HCT116 (cell line): ENCODE measurements at places on chromosomes 7 and 10. TPM values are rescaled to one million over a fixed set of nuclear protein-coding genes. Genes with fewer than 3 reads are reported as not detected.

DNA sequence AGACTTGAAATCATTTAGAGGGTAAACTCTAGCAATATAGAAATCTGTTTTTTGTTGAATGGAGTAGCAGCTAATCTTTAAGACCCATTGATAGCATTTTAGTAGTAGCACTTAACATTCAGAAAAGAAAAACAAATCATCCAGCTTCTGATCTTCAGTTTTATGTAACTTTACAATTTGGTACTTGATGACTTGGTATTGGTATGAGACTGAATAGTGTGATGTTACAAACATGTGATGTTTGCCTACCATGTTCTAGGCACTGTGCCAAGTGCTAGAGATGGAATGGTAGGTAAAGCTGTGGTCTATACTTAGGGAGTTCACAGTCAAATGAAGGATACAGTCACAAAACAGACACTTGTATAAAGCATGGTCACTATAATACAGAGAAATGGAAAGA, 21.3 kb downstream of the ZEB1 start:
- no peak for DNase-seq

- no peak for DNase-seq
Observed at GRCh38 chr10:71090801-71091200, 121.6 kb upstream of the UNC5B start.

- no peak for DNase-seq
Observed at GRCh38 chr7:20783700-20784387, 2.8 kb downstream of the SP8 start.

DNA sequence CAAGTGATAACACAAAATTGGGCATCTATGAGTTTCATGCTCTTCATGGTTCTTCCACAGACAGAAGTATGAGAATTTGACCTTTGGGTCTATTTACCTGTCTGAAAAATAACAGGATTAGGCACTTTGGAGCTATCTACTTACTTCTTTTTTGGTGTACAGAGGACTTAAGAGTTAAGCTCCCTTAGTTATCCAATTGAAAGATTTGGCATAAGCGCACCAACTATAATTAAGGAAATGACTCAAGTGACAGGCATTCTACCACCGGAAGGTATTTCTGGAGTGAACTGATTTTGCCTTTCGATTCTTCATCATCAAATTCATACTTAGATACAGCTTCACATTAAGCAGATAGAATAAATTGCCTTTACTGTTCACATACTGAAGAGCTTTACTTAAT, 43.9 kb downstream of the IFIT5 start:
- DNase-seq = no peak

GRCh38 chr10:132886211-132887099, 55.9 kb downstream of the CFAP46 start:
- no peak for DNase-seq

DNA sequence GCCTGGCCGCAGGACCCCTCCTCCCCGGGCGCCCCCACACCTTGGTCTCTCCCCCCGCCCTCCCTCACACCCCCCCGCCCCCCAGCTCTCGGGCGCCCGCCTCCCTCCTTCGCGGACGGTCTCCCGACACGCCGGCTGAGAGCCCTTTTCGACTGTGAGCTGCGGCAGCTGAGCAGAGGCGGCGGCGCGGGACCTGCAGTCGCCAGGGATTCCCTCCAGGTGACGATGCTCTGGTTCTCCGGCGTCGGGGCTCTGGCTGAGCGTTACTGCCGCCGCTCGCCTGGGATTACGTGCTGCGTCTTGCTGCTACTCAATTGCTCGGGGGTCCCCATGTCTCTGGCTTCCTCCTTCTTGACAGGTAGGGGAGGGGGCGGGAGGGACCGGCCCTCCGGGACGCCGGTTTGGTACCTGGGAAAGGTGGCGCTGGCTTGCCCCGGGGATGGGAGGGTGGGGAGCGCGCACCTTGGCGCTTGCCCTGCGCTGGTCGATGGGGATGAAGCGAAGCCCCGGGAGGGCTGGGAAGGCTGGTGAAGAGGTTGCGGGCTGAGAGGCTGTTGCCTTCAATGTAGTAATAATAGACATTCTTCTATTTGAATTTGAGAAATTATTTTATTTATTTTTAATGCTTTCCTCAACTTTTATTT, at the start of gene BMPER:
BMPER (plus strand) TSS at position 151 of the 644 bp plus-strand sequence; CDS start at position 226, 75 bp downstream.
- DNase-seq = no peak

GRCh38 chr10:116410351-116410750, 17.3 kb upstream of the PNLIPRP3 start:
- no peak for DNase-seq

DNA sequence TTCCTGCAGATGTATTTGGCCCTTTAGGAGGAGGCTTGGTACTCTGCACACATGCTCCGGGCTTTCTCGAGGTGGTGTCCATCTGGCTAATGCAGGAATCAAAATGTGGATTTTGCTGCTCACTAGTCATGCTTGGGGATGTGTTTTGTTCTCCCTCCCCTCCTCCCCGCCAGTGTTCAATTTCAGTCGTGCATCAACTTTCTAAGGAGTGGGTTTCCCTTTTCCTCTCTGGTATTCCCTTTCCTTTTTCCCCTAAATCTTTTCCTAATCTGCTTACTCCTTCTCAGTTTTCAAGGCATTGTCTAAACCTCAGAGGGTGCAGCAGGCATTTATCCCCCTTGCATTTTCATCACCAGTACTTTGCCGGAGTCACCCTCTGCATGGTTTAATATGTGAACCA, 201.8 kb downstream of the CCDC3 start:
- no peak for DNase-seq

DNA sequence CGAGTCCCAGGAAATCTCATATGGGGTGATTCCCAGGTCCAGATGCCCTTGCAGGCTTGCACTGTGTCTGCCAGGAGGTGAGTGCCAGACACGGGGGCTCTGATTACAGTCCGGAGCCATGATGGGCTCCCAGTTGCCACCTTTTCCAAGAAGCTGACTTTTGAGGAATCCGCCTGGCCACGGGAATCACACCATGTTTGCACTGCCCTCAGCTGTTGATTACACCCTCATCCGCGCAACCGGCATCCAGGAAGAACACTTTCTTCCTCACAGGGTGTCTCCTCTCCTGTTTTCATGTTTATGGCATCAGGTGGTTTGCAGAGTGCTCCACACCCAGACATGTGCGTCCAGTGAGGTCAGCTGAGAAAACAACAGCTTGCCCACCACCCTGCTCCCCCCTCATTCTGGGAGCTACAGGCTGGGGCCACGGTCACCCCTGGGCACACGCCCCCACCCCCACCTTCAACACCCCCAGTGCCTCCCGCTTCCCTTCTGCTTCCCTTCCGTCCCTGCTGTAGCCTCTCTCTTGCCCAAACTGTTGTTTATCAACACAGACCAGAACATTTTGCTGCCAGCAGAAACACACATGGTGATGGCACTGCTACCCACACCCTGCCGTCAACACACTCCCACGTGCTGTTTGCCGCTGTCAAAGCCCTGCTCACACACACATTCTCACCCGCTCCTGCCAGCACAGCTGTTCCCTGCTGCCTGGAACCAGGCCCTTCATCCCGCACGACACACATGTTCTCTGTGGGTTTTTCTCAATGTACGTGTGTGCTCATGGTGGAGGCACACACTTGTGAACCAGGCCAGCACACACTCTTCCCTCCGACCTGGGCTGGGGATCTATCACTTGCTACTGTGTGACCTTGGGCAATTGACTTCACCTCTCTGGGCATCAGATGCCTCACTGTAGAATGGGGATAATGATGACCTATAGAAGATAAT, 35.8 kb downstream of the DDIT4 start:
- no peak for DNase-seq

DNA sequence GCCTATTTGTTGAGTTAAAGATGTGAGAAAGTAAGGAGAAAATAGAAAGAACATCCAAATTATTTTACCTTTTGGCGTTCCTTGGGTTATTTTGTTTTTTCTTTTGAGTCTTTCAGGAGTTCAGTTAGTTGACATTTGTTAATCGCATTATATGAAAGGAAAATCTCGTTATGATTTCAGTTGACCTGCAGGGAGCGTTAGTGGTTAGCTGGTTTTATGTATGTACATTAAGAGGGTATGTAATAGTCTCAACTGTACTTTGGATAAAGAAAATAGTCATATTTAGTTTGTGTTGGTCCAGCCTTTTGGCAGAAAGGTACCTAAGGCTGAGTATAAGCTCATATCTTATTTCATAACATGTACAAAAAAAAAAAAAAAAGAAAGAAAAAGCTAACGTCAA, 4.0 kb downstream of the BMPER start:
- no peak for DNase-seq

DNA sequence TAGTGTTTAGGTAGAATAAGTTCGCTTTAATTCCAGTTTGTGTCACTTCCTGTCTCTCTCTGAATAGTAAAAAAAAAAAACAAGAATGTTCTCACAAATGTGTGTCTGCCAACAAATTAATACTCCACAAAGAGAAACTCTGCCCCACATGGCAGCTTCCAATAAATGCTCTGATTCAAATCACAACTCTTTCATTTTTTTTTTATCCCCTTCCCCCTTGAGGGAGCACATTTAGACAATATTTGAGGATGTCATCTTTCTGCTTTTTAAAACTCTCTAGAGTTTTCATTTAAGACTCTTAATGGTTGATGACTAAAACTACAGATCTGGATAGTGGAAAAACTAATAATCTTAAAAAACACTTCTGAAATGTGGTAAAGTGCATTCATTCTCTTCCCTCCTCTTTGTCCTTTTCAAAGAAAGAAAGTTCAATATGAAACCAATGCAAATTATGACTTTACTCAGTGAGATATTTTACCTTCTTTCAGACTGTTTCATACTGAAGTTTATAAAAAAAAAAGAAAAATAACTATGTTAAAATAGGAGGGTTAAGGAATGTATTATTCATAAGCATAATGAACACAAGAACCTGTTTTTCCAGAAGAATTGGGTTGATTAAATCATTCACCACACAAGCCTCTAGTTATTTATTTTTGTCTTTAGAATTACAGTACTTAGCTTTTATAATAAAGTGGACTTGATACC, 42.3 kb downstream of the ARID5B start:
- no peak for DNase-seq

Gene TMEM26
- not detected for total RNA-seq

DNA sequence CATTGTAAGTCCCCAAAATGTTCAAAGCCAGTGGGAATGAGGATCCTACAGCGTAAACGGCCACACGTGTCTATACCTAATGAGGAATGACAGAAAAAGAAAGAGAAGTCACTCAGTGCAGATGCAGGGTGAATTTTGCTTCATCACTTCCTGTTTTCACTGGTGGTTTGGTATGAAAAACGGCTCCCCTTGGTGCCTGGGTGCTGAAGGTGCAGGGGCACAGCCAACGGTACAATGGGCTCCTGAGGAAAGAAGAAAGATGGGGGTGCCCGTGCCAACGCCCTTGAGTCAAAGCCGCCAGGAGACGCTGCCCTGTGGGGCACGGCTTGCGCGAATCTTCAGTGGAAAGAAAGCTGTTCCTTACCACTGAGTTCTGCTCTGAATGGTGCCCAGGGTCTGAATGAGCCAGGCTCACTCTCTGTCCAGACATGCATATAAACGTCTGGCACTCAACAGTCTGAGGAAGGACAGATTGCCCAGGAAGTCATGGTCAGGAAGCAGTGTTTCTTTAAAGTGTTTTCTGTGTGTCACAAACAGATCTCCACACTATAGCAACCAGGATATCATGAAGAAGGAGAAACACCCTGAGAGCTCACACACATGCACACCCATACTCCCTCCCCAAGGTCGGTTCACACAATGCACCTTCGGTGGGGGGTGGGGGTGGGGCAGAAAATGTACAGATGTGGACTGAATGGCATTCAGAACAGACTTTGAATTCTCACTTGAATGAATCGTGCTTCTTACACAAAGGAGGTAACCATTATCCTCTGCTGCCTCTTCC, 105.8 kb downstream of the ELMO1 start:
- no peak for DNase-seq

- no peak for DNase-seq
Observed at GRCh38 chr10:21057436-21057835, 160.3 kb upstream of the NEBL start.

DNA sequence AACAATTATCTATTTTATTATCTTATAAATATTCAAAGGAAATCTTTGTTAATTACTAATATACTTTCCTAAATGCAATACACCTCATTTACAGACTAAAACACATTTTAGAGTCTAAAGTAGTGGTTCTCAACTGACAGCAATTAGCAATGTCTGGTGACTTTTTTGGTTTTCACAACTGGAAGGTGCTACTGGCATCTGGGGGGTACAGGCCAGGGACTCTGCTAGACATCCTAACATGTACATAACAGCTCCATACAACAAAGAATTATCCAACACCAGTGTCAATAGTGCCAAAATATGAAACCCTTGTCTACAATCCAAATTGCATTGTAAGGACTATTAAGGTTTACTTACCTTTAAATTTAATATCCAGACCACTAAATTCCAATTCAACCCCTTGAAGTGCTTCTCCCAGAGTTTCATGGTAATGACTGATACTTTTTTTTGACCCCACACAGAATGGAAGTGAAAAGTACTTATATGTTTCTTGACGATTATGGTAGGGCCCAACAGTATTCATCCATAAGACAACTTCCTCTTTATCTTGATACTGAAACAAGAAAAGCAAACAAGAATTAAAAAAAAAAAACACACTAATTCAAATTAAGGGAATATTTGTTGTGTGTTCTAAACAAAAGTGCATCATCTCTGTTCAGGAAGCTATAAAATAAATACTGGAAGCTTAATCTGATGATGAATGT, 10.4 kb downstream of the TM9SF3 start:
- no peak for DNase-seq

Gene PLCE1
- total RNA-seq = 2.5 TPM

- no peak for DNase-seq
Observed at GRCh38 chr7:64904008-64904407, 935 bp downstream of the ZNF273 start.

- no peak for DNase-seq
Observed at GRCh38 chr10:103616705-103617601, 123.4 kb downstream of the NEURL1 start.

DNA sequence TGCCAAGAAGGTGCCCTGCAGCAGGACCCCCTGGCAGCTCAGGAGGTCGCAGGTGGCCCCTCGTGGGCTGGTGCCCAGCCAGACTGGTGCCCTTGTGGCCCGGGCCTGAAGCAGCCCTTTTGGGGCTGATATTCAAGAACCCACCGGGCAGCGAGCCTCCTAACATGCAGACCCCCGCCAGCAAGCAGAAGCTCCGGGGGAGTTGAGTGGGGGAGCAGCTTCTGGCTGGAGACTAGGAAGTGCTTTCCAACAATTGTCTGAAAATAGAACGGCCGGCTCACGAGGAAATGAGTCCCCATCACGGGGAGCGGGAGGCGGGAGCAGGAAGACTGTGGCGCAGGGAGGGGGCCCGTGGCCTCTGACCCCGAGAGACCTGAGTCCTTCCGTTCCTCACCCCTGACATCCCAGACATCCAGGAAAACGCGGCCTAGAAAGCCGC, 9.5 kb upstream of the INTS1 start:
- no peak for DNase-seq

Gene LRRC18
- total RNA-seq = not detected

GRCh38 chr7:70319057-70319456, 720.8 kb downstream of the AUTS2 start:
- no peak for DNase-seq

Gene SPDYE2B
- not detected for total RNA-seq

DNA sequence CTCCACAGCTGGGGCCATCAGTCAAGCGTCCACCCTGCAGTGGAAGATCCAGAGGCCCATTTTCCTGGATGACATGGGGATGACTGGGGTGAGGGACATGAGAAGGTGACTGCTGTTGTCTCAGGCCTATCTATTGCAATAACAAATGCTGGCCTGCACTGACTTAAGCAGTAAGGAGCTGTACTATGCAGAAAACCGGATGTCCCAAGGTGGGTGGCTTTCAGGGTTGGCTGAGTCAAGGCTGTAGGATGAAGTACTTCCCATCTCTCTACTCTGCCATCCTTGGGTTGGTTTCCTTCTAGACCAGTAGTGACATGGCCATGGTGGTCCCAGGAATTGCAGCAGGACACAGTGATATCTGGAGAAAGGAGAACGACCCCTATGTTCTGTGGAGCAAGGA, 48.1 kb downstream of the NEURL1 start:
- no peak for DNase-seq

- DNase-seq = no peak
Observed at GRCh38 chr7:20219062-20219445, 1.9 kb upstream of the MACC1 start.
